ENCODE measurements at places on chromosomes 2 and 18. TPM values are rescaled to one million over a fixed set of nuclear protein-coding genes. Genes with fewer than 3 reads are reported as not detected.

GRCh38 chr2:241776336-241777169 is at the start of gene GAL3ST2:
GAL3ST2 (plus strand) TSS chr2:241776822; CDS start chr2:241776956, 134 bp downstream.
- no peak for DNase-seq

The TPO gene
- not detected for total RNA-seq

DNA sequence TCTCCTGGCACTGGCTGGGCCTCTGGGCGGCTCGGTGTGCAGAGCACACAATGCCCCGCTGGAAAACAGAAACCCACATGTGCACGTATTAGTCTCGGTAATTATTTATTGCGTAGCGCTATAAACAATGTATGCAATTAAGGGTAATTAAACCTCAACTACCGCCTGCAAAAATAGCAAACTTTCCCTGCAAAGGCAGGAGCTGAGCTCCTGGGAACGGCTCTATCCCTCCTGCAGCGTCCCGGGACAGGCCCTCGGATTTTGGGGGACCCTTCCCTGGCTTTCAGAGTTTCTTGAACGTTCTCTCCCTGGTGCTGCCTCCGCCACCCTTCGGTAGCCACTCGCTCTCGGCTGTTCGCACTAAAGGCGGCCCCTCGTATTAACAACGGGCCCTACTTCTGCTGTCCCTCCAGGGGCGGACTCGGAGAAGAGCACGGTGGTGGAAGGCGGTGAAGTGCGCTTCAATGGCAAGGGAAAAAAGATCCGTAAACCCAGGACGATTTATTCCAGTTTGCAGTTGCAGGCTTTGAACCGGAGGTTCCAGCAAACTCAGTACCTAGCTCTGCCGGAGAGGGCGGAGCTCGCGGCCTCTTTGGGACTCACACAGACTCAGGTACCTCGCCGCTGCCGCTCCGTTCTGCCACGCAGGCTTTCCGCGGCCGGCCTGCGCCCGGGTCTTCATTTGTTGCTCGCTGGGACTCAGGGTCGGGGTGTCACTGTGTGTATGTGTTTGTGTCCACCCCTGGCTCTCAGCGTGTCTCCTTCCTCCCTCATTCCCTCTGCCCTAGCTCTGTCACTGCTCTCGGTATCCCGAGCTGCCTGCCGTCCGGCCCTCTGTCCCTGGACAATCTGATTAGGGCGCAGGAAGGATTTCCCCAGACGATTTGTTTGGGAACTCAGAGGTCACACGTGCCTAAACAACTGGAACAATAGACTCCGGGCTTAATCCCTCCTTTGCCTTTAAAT is 1.2 kb downstream of the DLX1 start:
- no peak for DNase-seq

The APLF gene
- total RNA-seq = 8.5 TPM

DNA sequence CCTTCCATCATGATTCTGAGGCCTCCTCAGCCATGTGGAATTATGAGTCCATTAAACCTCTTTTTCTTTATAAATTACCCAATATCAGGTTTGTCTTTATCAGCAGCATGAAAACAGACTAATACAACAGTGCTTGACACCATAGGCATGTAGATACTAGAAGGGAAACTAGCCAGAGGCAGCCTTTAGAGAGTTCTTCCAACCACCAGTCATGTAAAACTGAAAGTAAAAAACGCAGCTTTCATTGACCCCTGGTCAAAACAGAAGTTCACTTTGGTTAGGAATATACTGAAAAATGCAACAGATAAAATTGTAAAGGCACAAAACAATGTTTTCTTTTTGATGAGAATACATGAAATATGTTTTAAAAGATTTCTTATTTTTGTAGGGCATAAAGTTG is 122.8 kb upstream of the L3MBTL4 start:
- no peak for DNase-seq

The CBLN2 gene
- 0.17 TPM for total RNA-seq

DNA sequence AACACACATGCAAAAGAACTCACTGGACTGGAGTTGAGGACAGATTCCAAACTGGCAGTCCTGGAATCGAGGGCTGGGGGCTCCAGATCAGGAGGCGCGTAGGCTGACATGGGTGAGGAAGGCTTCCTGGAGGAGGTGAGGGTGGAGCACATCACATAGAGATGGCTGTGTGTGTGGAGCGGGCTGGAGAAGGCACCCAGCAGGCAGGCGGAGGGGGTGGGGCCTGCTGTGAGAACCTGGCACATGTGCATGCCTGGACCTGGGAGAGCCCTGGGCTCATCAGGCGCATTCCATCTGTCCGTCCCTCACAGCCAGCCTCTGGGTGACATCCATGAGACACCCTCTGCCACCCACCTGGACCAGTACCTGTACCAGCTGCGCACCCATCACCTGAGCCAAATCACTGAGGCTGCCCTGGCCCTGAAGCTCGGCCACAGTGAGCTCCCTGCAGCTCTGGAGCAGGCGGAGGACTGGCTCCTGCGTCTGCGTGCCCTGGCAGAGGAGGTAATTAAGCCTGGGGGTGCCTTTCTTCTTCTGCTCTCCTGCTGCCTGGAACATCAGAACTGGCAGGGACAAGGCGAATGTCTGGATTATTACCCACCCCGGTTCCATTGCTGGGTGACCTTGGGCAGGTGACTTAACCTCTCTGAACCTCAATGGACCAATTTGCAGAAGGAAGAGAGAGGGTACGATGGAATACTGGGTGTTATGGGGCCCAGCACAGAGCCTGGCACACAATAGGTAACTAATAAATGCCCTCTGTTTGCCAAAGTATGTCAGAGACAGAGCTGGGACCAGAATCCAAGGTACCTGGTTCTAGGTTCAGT is 108.3 kb downstream of the DYSF start:
- DNase-seq = no peak

The ANO7 gene
- total RNA-seq = 1.8 TPM

- no peak for DNase-seq
These were observed 39.9 kb downstream of the ARHGAP15 start for GRCh38 chr2:143169105-143169504.

GRCh38 chr2:8334866-8335325 is 347.0 kb upstream of the ID2 start:
- peak; percentile 28 for DNase-seq

- DNase-seq = no peak
These were observed 95.7 kb downstream of the RND3 start for GRCh38 chr2:150391779-150392178.

DNA sequence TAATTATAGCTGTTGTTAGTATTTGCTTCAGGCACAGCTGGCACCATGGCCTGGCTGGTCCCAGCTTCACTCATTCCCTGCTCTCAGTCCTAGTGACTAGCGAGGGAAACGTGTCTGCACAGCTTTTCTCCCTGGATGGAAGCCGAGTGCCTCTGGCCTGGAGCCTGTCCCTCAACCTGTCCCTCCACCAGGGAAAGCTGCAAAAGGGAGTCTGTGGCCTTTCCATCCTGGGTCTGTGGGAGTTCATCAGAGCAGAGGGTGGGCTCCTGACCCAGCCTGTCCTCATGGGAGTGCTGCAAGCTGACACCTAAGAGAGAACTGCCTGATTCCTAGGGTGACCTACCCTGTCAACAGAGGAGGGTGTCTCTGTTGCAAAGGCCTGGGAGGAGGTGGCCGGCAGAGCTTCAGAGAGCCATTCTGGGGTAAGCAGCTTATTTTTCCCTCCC is 118.3 kb downstream of the CAPN13 start:
- DNase-seq = no peak

GRCh38 chr2:68926796-68927195 is 25.9 kb downstream of the GKN2 start:
- DNase-seq = peak; percentile 16

DNA sequence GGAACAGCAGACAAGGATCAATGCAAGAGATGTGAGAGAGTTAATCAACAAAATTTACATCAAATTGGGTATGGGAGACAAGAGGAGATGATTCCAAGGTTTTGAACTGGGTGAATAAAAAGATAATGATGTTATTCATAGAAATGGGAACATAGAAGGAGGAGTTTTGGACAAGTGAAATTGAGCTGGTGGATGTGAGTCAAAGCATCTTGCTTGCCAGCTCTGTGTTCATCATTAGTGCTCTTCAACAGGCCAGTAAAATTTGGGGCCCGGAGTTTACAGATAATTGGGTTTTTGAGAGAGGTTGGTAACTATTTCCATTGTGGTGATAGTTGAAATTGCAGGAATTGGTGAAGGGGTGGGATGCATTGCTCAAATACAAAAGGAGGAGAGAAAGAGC is 69.9 kb upstream of the CAVIN2 start:
- no peak for DNase-seq

GRCh38 chr18:69388222-69388621 is 12.5 kb upstream of the DOK6 start:
- no peak for DNase-seq

The SP140 gene
- 4.3 TPM for total RNA-seq

The RGPD4 gene
- under 0.01 TPM for total RNA-seq

The CTAGE1 gene
- total RNA-seq = not detected

The IKZF2 gene
- 7.1 TPM for total RNA-seq

DNA sequence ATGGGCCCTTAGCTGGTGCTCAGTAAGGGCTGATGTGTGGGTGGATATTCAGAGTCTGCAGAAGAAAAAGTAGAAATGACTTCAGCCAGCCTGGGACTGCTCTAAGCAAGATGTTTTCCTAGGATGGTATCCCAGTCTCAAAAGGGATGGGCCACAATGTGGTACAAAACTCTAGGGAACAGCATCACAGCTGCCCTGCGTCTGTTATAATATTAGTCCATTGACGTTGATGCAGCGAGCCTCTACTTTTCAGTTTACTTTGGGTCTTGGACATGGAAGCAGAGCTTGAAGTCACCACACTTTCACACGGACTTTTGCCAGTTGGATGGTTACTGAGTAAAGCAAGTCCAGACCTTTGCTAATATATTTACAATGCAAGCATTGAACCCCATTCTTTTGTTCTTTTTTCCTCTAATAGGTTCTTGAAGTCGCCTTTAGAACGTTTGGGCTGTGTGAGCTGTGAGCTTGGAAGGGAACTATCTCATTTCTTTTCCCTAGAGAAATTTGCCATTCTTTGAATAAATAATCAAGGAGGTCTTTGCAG is 105.7 kb downstream of the RDH14 start:
- no peak for DNase-seq

- no peak for DNase-seq
These were observed 42.9 kb downstream of the TMEM37 start for GRCh38 chr2:119474371-119475224.

The RND3 gene
- 208 TPM for total RNA-seq

- DNase-seq = peak; percentile 11
These were observed 834.4 kb upstream of the SLC39A10 start for GRCh38 chr2:194822657-194823056.

The GPR17 gene
- not detected for total RNA-seq

- peak; percentile 72 for DNase-seq
These were observed 64.9 kb downstream of the CDH2 start for GRCh38 chr18:28112056-28112470.

- peak; percentile 34 for DNase-seq
These were observed 664.9 kb downstream of the METTL4 start for GRCh38 chr18:1906421-1906820.

DNA sequence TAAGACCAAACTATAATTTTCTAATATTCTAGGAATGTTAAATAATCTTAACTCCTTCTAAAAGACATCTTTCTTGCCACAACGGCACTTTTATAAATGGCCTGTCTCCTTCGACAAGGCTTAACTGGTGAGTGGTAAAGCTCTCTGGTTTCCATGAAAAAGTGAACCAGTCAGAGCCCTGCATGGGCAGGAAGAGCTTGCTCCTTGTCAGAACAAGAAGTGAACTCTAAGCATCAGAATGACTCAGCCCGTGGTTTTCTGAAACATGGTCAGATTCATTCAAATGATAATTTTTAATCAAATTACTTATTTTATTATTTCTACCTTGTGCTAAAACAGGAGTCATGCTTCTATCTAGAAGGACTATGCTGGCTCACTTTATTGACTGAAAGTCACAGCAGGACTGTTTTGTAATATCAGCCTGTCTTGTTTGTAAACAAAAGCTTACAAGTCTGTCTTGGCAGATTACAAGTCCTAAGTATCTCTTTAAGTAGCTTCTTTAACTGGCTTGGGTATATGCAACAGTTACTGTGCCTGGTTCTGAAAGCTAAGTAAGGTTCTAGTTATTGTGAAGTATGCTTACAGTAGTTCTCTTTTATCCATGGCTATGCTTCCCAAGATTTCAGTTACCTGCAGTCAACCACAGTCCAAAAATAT is 245.4 kb downstream of the NAPG start:
- peak; percentile 5 for DNase-seq

- no peak for DNase-seq
These were observed 18.4 kb upstream of the PIK3C3 start for GRCh38 chr18:41936471-41937134.

- DNase-seq = peak; percentile 92
These were observed 133.5 kb downstream of the FAM124B start for GRCh38 chr2:224268441-224268840.

The NEU2 gene
- not detected for total RNA-seq

GRCh38 chr2:184308706-184309105 is 289.6 kb upstream of the ZNF804A start:
- no peak for DNase-seq

The BMP10 gene
- not detected for total RNA-seq

DNA sequence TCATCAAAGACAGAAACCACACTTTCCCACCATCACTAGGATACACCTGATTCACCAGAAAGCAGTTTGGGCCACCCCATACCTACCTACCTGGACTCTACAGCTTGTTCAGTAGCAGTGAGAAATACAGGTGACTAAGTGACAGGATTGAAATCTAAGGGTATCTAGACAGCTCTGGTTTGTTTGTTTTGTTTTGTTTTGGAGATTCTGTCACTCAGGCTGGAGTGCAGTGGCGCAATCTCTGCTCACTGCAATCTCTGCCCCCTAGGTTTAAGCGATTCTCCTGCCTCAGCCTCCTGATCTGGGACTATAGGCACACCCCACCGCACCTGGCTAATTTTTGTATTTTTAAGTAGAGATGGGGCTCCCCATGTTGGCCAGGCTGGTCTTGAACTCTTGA is 3.1 kb downstream of the TTC21B start:
- no peak for DNase-seq

DNA sequence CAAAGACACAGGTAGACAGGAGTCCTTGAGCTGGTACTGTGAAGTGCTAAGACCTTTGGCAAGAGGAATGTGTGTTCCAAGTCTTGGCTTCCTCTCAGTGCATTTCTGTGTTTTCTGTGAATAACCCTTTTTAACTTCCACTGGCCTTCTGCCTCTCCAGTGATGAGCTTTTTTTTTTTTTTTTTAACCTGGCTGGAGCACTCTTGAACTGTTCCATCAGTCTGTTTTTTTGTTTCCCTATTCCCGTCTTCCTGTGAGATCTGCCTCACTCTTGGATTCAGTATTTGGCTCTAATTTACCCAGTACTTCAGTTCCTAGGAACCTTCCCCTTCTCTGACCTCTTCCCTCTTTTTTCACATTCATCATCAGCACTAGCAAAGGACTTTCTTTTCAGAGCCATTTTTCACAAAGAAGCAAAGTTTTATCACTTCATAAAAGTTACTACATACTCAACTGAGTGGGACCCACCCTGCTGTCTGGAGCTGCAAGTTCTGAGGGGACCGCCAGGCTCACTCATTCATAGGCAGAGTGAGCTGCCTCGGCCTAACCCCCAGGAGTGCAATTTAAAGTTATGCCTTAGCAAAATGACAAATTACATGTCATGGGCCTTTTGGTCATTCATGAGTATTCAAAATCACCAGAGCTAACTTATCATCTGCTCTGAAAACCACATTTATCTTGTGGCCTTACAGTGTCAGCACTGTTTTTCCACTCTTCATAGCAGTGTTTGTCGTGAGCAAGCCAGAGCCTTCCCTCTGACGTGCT is 126.9 kb upstream of the DAPL1 start:
- DNase-seq = no peak

The SIX2 gene
- total RNA-seq = 0.35 TPM

GRCh38 chr2:48691935-48692691 is 63.4 kb downstream of the LHCGR start:
- DNase-seq = no peak

The KRTCAP3 gene
- total RNA-seq = 3.5 TPM

The LYG1 gene
- not detected for total RNA-seq

- DNase-seq = peak; percentile 14
These were observed 1583.4 kb upstream of the PIK3C3 start for GRCh38 chr18:40371673-40372072.

- DNase-seq = no peak
These were observed 2.9 kb upstream of the MGAT5 start for GRCh38 chr2:134250840-134251461.

Data from renal cortical epithelial cell (primary cell).